ENCODE measurements at places on chromosomes 12 and 14. TPM values are rescaled to one million over a fixed set of nuclear protein-coding genes. Genes with fewer than 3 reads are reported as not detected.

- DNase-seq = no peak
These were observed 198.3 kb upstream of the OTX2 start for GRCh38 chr14:57008534-57008933.

DNA sequence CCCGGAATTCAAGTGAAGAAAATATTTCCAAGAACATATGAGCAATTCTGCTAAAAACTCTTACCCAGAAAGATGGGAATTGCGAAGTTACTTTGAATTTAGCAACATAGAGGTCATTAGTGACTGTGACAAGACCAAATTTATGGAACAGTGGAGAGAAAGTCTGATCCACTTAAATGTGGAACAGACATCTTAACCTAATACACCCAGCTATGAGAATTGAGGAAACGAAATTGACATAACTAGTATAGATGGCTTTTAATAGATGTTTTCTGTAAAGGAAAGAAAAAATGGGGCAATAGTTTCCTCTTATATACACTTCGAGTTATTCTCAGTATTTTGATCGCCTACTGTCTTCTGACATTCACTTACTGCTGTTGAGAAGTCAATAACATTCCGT is 4.6 kb downstream of the OVCH1 start:
- DNase-seq = no peak

DNA sequence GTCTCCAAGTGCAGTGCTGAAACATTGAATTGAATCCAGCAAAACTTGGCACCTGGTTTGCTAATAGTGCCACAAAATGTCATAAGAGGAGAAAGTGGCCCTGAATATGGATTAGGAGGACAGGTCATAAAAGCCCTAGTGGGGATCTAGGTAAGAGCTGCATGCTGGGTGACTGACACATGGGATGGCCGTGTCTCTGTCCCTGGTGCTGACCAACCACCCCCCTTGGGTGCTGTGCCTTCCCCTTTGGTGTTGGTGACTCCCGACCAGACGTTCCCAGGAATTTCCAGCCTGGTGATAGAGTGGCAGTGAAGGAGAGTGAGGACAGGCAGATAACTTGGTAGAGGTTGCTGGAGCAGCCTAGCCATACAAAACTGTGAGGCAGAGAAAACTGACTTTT is 142.8 kb downstream of the VRK1 start:
- no peak for DNase-seq

GRCh38 chr14:103072595-103073366 is 11.2 kb upstream of the LBHD2 start:
- no peak for DNase-seq

GRCh38 chr12:50103767-50104321 is at the start of gene GPD1:
TSS of gene GPD1 (plus strand) at chr12:50104008. CDS start at chr12:50104051, 43 bp downstream.
- DNase-seq = peak; percentile 62

DNA sequence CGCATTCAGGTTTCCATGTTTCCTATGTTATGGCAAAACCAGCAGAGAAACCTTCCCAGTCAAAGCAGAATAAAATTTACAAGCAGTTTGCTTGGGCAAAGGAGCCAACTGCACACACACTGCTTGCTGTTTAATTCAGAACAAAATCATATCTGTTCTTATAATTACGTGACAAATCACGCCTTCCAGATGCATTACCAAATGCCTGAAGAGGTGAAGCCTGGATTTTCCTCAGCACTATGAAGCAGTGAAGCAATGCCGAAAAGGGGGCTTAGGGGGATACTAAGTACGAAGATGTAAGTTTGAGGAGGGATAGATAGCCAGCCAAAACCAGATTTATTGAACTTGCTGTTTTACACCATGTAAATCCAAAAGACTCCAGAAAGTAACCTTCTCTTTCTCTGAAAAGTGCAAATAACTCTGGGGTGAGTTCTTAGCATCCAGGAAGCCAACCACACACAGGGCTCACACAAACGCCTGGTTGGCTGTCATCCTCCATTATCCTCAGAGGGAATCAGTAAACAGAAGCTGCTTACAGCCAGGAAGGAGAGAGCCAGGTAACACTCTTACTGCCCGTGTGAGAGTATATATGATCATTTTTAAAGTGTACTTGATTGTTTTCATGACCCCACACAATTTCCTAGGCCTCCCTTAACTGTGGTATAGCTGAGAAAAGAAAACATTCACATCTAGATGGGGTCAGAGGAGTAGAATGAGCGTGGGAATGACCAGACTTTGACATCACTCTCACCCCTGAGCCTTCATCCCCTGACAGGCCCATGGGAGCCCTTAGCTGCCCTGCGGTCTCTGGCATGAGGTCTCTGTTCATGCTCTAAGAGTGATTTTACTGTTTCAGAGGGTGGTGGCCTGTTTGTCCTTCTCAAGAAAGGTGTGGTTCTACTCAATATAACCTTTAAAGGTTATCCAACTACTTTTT is 442.5 kb downstream of the EGLN3 start:
- DNase-seq = no peak

GRCh38 chr14:26730929-26731618 is 133.2 kb upstream of the NOVA1 start:
- no peak for DNase-seq

DNA sequence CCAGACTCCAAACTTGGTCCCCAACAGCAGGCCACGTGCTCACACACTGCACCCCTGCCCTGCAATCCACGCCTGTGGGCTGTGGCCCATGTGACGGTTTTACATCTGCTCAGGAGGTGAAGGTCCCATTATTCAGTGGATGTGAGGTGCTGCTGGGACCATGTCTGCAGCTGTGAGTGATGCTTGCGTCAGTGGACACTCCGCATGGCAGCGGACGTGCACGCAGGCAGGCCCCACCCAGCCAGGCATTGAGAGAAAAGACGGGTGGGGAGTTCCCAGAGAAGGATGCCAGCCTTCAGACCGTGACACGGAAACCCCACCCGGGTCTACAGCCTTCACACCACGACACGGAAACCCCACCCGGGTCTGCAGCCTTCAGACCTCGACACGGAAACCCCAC is 67.6 kb downstream of the NOC4L start:
- DNase-seq = no peak

- DNase-seq = no peak
These were observed 425.0 kb upstream of the SOX5 start for GRCh38 chr12:24374452-24374851.

- no peak for DNase-seq
These were observed 113.4 kb downstream of the CAPZA3 start for GRCh38 chr12:18851271-18851670.

GRCh38 chr12:14111230-14111865 is 129.9 kb upstream of the GRIN2B start:
- no peak for DNase-seq

DNA sequence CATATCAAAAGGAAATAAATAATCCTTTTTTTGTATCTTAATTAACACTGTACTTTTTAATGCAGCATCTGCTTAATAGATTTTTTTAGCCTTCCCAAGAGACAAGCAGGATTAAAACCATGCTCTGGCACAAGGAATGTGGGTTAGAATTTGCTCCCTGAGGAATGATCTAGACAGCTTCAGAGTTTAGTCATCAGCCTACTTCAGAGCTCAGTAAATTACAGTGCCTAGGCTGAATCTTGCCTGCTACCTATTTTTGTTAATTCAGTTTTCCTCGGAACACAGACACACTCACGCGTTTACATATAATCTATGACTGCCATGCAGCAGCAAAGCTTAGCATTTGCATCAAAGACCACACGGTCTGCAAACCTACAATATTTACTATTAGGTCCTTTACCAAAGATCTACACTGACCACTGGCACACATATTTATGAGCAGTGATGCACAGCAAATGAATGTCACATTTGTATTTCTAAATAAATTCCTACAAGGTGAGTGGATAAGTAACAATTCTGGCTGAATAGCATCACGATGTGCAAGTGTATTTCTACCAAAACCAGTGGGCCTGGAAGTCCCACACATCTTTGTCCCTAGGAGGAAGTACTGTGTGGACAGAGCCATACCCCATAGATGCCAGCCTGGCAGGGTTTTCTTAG is 309.8 kb upstream of the TMEM132C start:
- no peak for DNase-seq

- no peak for DNase-seq
These were observed 13.3 kb downstream of the RBM23 start for GRCh38 chr14:22905627-22906026.

DNA sequence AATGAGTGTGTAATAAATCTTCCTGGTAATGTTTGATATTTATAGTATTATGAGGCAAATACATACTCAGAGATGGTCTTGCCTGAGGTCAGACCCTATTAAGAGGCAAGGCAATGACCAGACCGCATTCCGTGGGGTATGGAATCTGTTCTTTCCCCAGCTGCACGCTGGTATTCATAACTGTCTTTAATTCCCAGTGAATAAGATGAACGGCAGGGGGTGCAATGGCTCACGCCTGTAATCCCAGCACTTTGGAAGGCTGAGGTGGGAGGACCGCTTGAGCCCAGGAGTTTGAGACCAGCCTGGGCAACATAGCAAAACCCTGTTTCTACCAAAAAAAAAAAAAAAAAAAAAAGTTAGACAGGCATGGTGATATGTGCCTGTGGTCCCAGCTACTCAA is 44.6 kb downstream of the ERO1A start:
- DNase-seq = no peak

GRCh38 chr12:9741726-9742125 is 8.8 kb upstream of the CLECL1 start:
- no peak for DNase-seq

DNA sequence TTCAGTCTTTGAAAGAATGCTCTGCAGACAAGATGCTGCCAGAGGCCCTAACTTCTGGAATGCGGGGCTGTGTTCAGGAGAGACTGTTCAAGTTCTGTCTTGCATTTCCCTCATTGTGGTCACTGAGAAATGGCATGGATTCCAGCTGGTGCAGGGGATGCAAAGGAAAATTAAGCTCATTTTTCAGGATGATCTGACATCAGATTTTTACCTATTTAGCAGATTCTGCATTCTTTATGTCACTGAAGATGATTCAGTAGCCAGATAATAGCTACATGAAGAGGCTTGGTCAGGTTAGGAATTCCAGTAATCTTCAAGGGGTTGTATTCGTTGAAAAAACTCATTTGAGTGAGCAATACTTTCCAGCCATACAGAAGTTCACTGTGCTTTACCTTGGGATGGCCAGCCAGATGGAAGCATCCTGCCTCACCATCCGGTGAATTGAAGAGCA is 16.1 kb upstream of the MFAP5 start:
- no peak for DNase-seq

GRCh38 chr14:89336338-89336737 is 80.7 kb downstream of the FOXN3 start:
- no peak for DNase-seq

DNA sequence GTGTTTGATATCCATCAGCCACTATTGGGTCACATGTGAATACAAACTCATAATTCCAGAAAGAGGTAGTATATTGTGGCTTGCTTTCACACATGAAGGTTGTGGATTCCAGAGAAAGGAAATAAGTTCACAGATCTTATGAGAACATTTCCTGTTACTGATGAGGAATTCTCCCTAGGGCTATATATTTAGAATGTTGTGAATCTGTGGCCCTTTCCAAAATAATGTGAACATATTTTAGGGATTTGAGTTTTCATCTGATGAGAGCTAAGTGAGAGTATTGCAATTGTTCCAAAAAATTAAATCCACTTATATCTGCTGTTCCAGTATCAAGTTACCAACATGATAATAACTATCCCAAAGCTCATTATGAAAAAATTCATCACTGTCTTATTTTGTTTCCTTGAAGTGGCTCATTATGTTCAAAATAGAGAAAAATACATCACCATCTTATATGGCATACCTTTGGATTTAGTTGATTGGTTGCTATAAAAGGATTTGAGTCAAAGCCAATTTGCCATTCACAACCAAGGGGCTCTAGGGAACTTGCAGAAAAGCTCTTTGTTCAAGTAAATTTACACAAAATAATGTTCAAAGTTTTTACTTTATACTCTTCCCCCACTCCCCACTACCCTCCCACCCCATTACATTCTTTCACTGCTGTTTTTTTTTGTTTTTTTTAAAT is 76.3 kb downstream of the MYRFL start:
- no peak for DNase-seq

DNA sequence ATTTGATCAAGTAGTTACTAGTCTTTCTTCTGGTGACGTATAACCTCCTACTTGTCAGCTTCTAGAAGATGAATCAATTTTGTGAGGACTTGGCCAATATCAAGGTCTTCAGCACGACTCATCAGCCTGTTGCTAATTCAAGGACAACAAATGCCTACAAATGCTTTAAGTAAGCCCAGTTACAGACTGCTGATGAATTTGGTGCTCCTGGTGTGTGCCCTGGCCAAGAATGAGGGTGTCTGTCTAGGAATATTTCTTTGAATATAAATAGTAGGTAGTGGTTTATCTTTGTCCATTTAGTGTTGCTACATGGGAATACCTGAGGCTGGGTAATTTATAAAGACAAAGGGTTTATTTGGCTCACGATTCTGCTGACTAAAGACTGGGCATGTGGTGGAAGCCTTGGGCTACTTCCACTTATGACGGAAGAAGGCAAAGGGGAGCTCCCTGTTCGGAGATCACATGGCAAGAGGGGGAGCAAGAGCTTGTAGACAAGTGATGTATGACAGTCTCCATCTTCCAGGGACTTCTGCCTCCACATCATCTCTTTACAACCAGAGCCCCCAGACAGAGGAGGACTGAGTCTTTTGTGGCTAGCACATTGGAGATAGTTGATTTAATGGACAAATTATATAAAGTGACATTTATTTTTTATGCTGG is 180.2 kb downstream of the CRADD start:
- peak; percentile 46 for DNase-seq

DNA sequence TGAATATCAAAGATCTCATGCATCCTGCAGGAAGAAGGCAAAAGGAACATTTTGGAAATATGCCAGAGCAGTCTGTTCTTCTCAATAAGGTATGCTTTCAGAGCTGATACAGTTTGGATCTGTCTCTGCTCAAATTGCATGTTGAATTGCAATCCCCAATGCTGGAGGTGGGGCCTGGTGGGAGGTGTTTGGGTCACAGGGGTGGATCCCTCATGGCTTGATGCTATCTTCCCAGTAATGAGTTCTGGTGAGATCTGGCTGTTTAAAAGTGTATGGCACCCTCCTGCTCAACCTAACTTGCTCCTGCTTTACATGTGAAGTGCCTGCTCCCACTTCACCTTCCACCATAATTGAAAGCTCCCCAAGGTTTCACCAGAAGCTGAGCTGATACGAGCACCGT is 76.6 kb downstream of the RIN3 start:
- DNase-seq = no peak

The BDKRB1 gene
- not detected for total RNA-seq

The RNASE9 gene
- total RNA-seq = not detected

The CACNA2D4 gene
- total RNA-seq = 4.0 TPM

The KRT71 gene
- total RNA-seq = not detected

The GPR135 gene
- total RNA-seq = 10.2 TPM

The MSRB3 gene
- 53.8 TPM for total RNA-seq

The ESR2 gene
- 0.41 TPM for total RNA-seq

The MANSC1 gene
- 28.2 TPM for total RNA-seq

The LHX5 gene
- not detected for total RNA-seq

The PDE6H gene
- not detected for total RNA-seq

All from uterus (tissue), 4 donors.